Sigmoid colon (tissue), 7 donors: ENCODE measurements at places on chromosomes 5 and 9. TPM values are rescaled to one million over a fixed set of nuclear protein-coding genes. Genes with fewer than 3 reads are reported as not detected.

DNA sequence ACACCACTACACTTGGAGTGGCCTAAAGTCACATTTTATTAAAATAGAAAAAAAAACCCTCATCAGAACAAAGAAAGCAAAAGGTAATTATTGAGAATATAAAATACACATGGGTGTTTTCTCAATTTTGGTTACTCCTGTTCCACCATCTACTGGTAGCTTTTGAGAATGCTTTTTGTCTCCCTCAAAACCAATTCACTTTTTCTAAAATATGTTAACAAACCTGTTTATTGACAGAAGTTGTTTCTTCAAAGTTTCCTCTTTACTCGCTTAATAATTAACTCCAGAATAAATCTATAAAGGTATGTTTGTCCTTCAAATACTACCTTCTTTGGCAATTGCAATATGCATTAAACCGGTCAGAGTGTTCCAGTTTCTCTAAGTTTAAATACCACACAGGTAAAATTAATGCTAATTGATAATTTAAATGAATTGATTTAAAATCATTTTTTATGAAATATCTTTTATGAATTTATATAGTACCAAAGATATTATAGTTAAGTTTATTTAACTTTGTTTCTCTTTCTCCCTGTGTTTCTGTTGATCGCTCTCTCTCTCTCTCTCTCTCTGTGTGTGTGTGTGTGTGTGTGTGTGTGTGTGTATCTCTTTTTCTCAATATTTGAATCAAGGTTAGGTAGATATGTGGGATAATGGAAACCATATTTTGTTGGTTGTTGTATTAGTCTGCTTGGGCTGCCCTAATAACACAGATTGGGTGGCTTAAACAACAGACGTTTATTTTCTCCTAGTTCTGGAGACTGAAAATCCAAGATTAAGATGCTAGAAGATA, 487.4 kb downstream of the PRDM9 start:
- H3K4me1 ChIP-seq: no peaks in the 10 kb centered on the region
- H3K36me3 ChIP-seq: no peaks in the 10 kb centered on the region
- no peak overlapping the region for H3K4me3 ChIP-seq
- DNase-seq: no peak

- no peak overlapping the region for H3K4me3 ChIP-seq
- H3K4me1 ChIP-seq: no peaks in the 10 kb centered on the region
- H3K27ac ChIP-seq: peak overlapping the region; percentile 26
- no peaks in the 10 kb centered on the region for H3K36me3 ChIP-seq
- DNase-seq: peak; percentile 83
- H3K27me3 ChIP-seq: no peaks in the 10 kb centered on the region
Observed at GRCh38 chr9:108033976-108034964, 544.7 kb upstream of the KLF4 start.

DNA sequence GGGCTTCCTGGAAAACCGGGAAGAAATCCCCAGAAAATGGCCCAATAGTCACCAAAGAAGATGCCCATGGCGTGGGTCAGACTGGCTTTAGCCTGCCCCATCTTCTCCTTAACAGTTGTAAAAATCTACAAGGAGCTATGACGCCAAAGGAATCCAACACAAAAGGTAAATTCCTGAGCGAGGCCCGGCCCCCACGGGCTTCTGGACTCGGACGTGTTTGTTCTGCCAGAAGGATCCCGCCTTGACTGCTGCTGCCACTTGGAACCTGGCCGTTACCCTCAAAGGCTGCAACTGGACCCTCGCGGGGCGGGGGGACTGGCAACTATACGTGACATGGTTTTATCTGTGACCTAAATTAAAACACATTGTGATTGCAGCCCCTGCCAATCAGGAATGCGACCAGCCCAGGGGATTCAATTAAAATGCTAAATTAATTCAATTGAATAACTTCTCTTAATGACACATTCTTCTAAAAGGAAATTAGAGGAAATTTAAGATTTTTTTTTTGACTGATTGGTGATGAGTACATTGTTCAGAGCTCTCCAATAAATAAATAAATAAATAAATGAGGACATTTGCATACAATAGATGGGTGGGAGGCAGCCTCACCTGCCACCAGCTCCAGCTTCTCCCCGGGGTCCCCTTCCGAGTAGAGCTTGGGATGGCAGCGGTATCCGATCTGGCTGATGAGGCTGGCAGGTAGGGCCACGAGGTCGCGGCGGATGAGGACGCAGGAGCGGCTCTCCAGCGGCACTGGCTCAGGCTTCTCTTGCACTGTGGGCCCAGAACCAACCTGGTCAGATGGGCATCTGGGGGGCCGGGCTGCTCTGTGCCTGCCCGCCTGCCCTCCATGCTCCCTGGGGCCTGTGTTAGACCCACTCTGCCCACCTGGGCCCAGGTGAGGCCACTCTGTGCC, 54.7 kb upstream of the UBAC1 start:
- no peak overlapping the region for H3K4me3 ChIP-seq
- peaks cover 4% of the 10 kb centered on the region for H3K36me3 ChIP-seq
- H3K27me3 ChIP-seq: no peaks in the 10 kb centered on the region
- H3K4me1 ChIP-seq: no peaks in the 10 kb centered on the region
- peak overlapping the region; percentile 23 for H3K27ac ChIP-seq

GRCh38 chr9:97526895-97527575, 25.6 kb downstream of the TMOD1 start:
- no peaks in the 10 kb centered on the region for H3K36me3 ChIP-seq
- H3K4me3 ChIP-seq: no peak overlapping the region
- H3K27ac ChIP-seq: peak overlapping the region; percentile 77
- no peak for DNase-seq

GRCh38 chr5:4970171-4970570, 170.0 kb upstream of the ADAMTS16 start:
- DNase-seq: no peak
- H3K27ac ChIP-seq: no peak overlapping the region
- H3K27me3 ChIP-seq: no peaks in the 10 kb centered on the region
- H3K4me1 ChIP-seq: no peaks in the 10 kb centered on the region

- DNase-seq: peak; percentile 68
- H3K36me3 ChIP-seq: no peaks in the 10 kb centered on the region
- H3K27ac ChIP-seq: no peak overlapping the region
- H3K27me3 ChIP-seq: no peaks in the 10 kb centered on the region
- no peak overlapping the region for H3K4me3 ChIP-seq
Observed at GRCh38 chr9:114275246-114276004, 47.5 kb upstream of the ORM1 start.

DNA sequence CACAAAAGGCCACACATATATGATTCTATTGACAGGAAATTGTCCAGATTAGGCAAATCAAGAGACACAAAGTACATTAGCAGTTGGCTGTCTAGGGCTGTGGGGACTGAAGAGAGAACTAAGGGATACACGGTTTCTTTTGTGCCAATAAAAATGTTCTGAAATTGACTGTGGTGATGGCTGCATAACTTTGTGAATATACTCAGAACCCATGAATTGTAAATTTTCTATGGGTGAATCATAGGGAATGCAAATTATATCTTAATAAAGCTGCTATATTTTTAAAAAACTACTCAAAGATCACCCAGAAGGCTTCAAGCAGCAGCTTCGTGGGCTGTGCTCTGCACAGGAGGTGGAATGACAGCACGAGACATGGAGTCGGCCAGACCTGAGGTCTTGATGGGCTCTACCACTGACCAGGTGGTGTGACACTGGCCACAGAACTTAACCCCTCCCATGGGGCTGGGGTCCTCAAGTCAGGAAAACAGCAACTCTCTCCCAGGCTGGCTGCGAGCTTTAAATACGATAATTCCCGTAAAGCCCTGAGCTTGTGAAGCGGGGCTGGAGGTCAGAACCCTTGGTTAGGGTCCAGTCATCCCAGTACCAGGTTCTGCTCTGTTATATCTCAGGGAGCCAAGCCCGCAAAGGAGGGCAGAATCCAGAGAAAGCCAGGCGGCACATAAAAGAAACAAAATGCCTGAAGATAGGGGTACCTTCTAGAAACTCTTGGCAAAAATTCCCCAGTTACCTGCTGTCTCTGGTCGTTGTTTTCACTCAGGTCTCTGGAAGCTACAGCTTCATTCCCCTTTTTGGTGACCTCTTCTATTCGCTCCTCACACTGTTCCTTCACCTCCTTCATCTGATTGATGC, 59.1 kb downstream of the GOLM1 start:
- H3K27ac ChIP-seq: no peak overlapping the region
- H3K27me3 ChIP-seq: no peaks in the 10 kb centered on the region
- no peak for DNase-seq
- peaks cover 17% of the 10 kb centered on the region for H3K4me1 ChIP-seq
- H3K4me3 ChIP-seq: no peak overlapping the region
- H3K36me3 ChIP-seq: no peaks in the 10 kb centered on the region

The CAST gene
- 245 TPM for total RNA-seq

The S1PR3 gene
- 22.3 TPM for total RNA-seq

The SPATA31D4 gene
- total RNA-seq: not detected

The PCDHGA2 gene
- total RNA-seq: 2.8 TPM
